ENCODE measurements at places on chromosomes 12 and 14.

GRCh38 chr14:76426161-76426696 lies 50.3 kb downstream of the ESRRB start:
- DNase-seq, result no peak

DNA sequence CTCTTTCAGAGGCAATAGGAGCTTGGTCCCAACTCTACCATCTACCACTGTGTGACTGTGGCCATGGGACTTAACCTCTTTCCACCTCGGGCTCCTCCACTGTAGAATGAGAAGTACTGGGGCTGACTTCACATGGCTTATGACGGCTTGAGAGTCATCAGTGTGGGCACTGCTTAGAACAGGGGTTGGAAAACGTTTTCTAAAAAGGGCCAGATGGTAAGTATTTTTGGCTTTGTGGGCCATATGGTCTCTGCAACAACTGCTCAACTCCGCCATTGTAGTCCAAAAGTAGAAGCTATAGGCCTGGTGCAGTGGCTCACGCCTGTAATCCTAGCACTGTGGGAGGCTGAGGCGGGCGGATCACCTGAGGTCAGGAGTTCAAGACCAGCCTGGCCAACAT lies 69.2 kb upstream of the LTA4H start:
- DNase-seq, result no peak

GRCh38 chr12:31950492-31950891 lies 8.7 kb upstream of the RESF1 start:
- no peak for DNase-seq

GRCh38 chr12:9372202-9372601 lies 164.0 kb upstream of the PZP start:
- no peak for DNase-seq

All from activated naive CD4-positive, alpha-beta T cell (primary cell).